ENCODE measurements at places on chromosomes 4 and X.

GRCh38 chr4:141028024-141028529 is 105.2 kb downstream of the RNF150 start:
- no peak for DNase-seq

GRCh38 chr4:120703908-120704307 is 218.6 kb downstream of the PRDM5 start:
- no peak for DNase-seq

DNA sequence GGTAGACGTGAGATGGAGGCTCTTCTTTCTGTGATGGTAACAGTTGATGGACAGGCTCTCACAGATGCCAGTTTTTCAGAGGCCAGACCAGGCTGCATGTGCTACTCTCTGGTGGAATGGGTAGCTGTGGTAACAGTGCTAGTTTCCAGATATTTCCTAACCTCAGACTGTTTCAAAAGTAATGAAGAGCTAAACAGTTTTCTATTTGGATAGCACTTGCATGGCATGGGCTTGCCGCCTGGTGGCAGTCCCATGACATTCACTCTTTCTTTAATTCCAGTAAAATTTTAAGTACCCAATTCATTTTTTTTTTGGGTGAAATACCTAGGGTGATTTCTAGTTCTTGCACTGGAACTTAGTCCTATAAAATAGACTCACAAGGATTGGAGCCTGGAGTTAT is 220.2 kb upstream of the MAD2L1 start:
- no peak for DNase-seq

GRCh38 chrX:125293850-125294780 is 25.6 kb upstream of the TEX13C start:
- DNase-seq: no peak

DNA sequence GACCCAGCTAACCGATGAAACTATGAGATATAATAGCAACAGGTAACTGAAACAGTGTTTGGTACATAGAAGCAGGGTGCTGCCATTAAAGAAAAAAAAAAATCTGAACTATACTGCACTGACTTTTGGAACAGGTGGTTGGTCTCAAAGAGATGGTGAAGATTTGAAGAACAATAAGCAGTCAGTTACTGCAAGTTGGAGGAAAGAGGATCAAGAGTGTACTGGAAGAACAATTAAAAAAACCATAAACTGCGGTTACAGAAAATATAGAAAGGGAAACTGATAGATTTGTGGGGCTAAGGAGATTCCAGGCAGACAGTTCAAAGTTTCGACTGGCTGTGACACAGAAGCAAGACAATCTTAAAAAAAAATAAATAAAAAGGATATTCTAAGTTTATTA is 181.9 kb upstream of the TRAM1L1 start:
- no peak for DNase-seq

GRCh38 chr4:162126729-162127128 is 37.1 kb downstream of the FSTL5 start:
- DNase-seq: no peak

- DNase-seq: no peak
Measured at GRCh38 chr4:55303760-55304165, 42.3 kb upstream of the SRD5A3 start.

- peak; percentile 80 for DNase-seq
Measured at GRCh38 chr4:7539659-7540058, 104.9 kb upstream of the PSAPL1 start.

GRCh38 chr4:150039274-150040127 is 38.7 kb upstream of the DCLK2 start:
- DNase-seq: no peak

GRCh38 chrX:72052415-72053090 is 79.2 kb downstream of the RTL5 start:
- DNase-seq: no peak

- no peak for DNase-seq
Measured at GRCh38 chr4:118225511-118225910, 127.3 kb downstream of the PRSS12 start.

GRCh38 chr4:187666697-187667494 is 328.7 kb upstream of the ZFP42 start:
- no peak for DNase-seq

DNA sequence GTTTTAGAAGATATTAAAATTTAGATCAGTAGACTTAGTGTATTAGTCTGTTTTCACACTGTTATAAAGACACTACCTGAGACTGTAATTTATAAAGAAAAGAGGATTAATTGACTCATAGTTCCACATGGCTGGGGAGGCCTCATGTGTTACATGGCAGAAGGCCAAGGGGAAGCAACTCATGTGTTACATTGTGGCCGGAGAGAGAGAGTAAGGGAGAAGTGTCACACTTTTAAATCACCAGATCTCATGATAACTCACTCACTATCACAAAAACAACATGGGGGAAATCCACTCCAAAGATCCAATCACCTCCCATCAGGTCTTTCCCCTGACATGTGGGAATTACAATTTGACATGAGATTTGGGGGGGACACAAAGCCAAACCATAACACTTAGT is 1159.7 kb upstream of the PCDH7 start:
- DNase-seq: no peak

- DNase-seq: no peak
Measured at GRCh38 chr4:53778155-53778554, 186.9 kb upstream of the LNX1 start.

DNA sequence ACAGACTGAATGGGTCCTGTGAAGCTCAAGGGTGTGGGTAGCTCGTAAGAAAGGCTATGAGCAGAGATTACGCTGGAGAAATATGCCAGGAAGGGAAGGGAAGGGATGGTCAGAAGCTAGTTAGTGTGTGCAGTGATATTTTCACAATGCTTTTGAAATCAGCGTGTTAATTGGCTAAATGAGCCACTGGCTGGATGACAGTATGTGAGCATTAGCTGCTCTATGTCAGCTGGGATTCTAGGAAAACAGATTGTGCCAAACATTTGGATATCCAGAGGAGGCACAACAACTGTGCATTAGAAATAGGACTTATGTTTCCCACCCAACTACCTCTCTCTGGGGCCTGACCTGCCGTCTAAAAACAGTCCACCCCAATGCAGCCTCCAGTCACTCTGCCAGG is 168.5 kb downstream of the DHRSX start:
- no peak for DNase-seq

DNA sequence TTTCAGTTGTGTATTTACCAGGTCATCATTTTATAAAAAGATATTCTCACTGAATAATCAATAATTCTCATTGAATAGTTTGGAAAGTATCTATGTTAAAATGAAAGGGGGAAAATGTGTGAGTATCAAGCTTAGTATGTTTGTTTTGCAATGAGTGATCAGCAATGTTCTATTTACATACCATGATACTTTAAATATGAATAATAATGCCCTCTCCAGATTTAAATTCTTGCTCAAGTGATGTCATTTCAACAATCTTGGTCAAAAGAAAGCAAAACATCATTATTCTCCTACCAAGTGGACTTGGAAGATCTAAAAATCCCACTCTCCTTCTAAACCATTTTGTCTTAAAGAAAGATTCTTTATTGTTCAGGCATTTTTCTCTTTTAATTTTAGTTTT is 42.1 kb upstream of the ANKRD50 start:
- no peak for DNase-seq

GRCh38 chr4:113423631-113424030 is 337.9 kb downstream of the CAMK2D start:
- no peak for DNase-seq

GRCh38 chr4:76459291-76459723 is 24.3 kb downstream of the SHROOM3 start:
- no peak for DNase-seq

DNA sequence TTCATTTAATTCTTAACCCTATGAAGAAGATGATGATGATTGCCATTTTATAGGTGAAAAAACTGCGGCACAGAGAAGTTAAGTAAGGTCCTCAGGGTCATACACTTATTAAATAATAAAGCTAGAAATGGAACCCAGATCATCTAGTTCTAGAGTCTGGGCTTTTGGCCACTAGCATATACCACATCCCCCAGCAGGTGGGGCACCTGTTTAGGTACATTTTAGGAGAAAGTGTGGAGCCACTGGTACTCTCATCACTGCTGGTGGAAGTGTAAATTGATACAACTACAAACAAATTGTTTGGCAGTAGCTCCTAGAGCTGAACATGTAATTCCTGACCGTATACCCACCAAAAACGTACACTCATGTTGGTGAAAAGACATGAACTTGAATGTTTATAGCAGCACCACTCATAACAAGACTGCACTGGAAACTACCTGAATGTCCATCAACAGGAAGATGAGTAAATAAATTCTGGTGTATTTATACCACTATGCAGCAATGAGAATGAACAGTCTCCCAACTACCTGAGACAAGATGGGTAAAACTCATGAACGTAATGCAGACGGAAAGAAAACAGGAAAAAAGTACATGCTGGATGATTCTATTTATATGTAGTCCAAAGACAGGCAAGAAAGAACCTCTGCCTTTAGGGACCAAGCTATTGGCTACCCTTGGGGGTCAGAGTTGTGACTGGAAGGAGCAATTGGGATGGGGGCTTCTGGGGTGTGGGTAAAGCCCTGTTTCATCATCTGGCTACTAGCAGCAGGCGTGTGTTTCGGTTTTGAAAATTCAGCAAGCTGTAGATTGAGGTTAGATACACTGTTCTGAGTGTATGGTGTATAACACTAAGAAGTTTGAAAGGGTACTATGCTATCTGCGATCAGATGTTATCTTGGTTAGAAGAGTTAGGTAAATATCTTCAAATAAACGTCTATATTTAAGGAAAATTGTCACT is 72.3 kb upstream of the ADGRG2 start:
- DNase-seq: no peak

- DNase-seq: no peak
Measured at GRCh38 chrX:66200050-66200664, 36.1 kb downstream of the HEPH start.

DNA sequence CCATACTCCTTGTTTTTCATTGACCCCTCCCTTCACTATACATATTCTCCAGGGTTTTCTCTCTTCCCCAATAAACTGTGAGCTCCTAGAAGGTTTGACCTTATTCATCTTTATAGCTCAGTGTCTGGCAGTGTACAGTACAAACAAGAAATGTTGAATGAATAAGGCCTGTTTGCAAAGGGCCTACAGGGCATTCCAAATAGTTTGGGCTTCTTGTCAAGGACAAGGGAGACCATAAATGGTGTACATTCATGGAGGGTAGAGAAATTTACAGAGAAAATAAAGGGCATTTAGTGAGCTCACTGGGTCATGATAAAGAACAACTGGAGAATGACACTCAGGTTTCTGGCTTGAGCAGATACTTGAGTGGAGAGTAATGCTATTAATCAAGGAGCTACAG is 47.5 kb upstream of the EIF1AX start:
- DNase-seq: no peak

Data from WERI-Rb-1 (cell line).